ENCODE measurements at places on chromosomes 5 and 9.

- peak; percentile 81 for DNase-seq
Measured at GRCh38 chr5:43367453-43367852, 44.7 kb downstream of the CCL28 start.

DNA sequence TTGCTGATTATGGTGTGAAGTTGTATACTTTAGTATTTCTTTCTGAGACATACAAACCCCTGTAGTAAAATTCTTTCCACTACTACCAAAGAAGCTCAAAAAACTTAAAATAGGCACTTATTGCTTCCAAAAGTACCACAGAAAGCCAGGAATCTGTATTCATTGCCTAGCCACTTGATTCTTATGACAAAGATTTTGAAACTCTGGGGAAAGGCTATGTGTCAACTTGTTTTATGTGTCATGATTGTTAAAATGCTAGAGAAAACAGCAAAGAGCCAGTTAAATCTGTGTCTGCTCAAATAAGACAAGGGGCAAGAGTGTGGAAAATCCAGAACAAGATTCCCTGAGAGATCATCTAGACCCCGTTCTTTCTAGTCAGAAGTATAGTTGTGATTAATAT, 6.0 kb downstream of the KIF2A start:
- no peak for DNase-seq

DNA sequence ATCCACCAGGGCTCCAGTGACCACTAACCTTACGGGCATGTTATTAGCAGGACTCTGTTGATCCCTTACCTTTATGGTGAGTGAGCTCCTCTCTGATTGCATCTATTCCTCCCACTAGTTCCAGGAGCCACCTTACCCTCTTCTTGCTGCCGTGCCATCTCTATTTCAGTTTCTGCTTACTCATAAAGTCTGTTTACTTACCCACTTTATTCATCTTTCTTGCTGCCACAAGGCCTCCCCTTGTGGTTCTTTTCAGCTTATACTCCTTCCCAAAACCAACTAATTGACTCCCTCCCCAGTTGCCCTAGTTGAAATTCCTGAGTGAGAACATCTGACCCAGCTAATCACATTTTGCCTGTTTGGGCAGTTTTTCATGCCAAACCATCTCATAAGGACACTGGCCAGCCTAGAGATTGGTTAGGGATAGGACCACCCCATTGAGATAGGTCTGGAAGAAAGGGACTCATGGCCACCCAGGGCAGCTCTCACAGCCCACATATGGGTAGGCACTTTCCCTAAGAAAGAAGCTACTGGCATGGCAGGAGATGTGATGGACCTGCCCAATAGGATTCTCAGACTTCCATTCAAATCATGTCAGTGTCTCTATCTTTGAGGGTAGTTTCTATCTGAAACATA, 412.7 kb downstream of the EFNA5 start:
- no peak for DNase-seq

GRCh38 chr5:115509547-115509946, 35.0 kb downstream of the FEM1C start:
- no peak for DNase-seq

GRCh38 chr5:82816926-82817325, 260.3 kb downstream of the TMEM167A start:
- DNase-seq = no peak

DNA sequence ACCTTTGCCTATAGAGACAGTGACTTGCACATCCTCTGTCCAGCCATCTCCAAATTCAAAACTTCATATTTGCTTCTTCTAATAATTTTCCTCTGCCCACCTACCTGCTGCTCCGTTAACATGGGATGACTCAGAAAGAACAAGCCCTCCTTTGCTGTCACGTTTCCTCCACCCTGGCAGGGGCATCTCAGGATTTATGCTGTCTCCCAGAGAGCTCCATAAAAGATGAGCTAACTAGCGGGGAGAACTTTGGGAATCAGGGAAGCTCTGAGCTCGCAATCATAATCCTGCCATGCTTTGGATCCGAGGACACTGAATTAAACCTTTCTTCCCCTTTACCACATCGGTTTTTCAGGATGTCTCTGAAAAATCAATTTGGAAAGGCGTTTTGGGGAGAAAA, 78.4 kb upstream of the FSTL4 start:
- no peak for DNase-seq

DNA sequence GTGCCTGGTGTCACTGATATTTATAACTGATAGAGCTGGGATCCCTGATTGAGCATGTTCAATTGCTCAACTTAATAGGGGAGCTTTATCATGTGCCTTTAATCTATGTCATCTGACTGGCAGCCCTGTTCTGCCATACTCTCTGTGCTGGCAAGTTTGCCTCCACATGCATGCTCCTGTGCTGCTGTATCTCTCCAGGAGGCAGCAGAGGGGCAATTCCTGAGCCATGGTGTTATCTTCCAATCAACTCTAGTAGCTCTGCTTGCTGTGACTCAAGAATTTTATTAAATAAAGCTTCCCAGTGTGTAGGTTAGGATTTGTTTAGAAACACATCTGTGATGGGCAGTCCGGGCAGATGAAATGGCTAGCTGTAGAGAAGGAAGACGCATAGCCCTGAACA, 642.0 kb downstream of the KIF4B start:
- no peak for DNase-seq

DNA sequence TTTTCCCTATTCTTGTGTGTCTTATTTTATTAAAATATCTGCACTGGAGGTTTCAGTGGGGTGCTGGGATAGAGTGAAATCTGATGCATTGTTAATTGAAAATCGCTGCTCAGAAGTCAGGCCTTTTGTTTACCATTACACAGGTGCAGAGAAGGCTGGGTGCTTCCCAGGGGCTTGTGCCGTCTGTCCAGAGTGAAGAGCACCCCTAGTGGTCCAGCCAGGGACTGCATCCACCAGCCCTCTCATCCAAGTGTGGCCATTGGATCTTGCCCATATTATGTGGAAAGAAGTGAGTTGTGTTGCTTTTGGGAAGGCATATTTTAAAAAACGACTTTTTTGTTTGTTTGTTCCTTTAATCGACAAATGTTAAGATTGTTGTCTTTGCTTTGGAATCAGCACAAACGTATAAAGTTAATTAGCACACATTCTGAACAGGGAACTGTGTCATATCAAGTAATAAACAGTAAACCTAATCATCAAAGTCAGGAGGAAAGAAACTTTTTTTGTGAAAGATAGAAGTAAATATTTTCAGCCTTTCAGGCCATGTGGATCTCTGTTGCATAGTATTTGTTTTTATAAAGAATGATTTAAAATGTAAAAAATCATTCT, 315.6 kb downstream of the MTRR start:
- DNase-seq = peak; percentile 49

- no peak for DNase-seq
Measured at GRCh38 chr5:14594378-14595074, 12.9 kb downstream of the OTULINL start.
